AG09309 (cell line): ENCODE measurements at places on chromosomes 3 and 15.

- no peak for DNase-seq
Measured at GRCh38 chr3:168581771-168582225, 486.1 kb upstream of the GOLIM4 start.

GRCh38 chr3:19357947-19358346 lies 209.6 kb downstream of the KCNH8 start:
- no peak for DNase-seq

GRCh38 chr3:111921181-111921580 lies 57.6 kb upstream of the ABHD10 start:
- DNase-seq = no peak

DNA sequence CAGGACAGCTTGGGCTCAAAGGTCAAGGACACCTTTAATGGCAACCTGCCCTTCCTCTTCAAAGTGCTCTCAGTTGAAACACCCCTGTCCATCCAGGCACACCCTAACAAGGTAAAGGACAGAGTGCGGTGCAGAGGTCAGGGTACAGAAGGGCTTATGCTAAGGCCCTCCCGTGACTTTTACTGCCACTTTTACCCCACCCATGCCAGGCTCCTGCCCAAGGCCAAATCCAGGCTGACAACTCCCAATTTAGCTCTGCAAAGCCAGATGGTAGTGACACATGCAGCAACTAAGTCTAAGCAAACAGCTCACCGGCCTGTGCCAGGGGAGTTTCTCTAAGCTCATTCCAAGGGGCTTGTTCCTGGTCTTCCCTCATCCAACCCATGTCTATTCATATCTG lies 1.6 kb downstream of the MPI start:
- DNase-seq = no peak

DNA sequence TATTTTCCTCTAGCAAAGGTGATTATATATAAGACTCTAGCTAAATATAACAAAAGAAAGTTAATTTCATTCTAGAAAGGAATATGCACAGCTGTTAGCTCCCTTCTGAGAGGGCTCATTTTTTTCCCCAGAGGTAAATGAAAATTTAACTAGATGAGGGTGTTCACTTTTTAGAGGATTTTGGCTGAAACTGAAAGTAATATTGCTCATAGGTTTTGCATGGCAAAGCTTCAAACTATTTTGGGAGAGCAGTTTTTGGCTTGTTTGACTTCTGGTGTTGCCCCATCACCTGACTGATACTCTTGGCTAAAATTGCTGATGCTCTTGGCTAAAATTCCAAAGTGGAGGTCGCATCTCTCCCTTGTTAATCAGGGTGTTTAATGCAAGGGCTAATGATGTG lies 311.9 kb downstream of the EDEM1 start:
- DNase-seq = no peak
